ENCODE measurements at places on chromosomes 5 and 9.

- DNase-seq = no peak
These were observed 8.5 kb upstream of the LURAP1L start for GRCh38 chr9:12766357-12766756.

DNA sequence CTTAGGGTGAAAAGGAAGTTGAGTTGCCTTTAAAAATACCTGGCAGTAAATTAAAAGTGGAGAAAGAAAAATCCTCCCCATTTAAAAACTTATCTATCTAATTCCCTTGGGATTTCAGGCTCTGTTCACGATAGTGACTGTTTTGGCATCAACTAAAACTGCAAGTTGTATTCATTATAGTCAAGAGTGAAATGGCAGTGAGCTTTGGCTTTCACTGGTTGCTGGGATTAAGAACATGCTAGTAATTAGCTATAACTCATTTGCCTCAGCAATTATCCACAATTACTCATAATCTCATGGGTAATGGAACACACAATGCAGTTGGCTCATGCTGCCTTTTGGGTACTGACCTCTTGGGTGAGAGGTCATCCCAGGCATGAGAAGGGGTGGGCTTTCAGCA, 250.1 kb downstream of the GAS1 start:
- no peak for DNase-seq

DNA sequence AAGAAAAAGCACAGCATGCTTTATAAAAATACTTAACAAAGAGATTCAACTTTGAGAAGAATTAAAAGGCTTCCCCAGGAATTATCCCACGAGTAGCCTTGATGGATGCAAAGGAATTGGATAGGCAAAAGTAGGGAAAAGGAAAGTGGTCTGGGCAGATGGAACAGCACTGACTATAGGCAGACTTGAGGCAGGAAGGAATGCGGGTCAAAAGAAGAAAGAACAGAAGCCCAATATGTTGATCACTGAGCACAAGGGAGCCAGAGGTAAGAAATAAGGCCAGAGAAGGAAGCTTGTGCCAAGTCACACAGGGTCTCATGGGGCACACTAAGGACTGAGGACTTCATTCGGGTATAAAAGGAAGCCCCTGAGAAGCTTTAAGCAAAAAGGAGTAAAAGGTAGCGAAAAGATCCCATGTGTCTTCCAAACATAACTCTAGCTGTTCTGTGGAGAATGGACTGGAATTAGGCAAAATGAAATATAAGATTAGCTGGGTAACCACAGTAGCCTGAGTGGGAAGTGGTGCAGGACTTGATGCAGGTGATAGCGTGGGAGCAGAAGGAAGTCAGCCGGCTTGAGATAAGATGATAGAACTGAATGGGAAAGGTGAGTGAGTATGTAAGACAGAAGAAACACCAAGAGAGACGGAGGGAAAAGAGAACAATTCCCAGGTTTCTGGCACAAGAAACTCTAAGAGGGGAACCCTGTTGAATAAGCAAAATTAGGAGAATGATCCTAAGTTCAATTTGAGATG, 106.6 kb downstream of the DENND1A start:
- no peak for DNase-seq

GRCh38 chr9:99726758-99727157, 94.9 kb upstream of the NR4A3 start:
- DNase-seq = no peak

GRCh38 chr5:123358751-123359150, 64.5 kb downstream of the CEP120 start:
- no peak for DNase-seq

GRCh38 chr5:200985-201384, 9.7 kb downstream of the LRRC14B start:
- no peak for DNase-seq

DNA sequence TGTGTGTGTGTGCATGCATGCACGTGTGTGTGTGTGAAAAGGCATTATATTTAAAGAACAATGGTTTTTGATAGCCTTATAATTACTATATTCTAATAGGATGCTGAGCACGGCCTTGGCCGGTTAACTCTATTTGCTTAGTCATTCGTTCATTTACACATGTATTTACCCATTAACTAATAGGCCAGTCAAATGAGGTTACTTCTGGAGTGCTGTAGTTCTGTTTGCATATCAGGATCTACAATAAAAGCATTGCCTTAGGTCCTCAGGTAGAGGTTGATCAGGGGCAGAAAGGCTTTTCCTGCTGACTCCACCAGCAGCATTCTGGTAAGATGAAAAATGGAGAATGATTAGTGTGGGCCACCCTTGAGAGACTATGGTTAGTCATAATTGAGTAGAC, 219.0 kb downstream of the COMMD10 start:
- DNase-seq = no peak

DNA sequence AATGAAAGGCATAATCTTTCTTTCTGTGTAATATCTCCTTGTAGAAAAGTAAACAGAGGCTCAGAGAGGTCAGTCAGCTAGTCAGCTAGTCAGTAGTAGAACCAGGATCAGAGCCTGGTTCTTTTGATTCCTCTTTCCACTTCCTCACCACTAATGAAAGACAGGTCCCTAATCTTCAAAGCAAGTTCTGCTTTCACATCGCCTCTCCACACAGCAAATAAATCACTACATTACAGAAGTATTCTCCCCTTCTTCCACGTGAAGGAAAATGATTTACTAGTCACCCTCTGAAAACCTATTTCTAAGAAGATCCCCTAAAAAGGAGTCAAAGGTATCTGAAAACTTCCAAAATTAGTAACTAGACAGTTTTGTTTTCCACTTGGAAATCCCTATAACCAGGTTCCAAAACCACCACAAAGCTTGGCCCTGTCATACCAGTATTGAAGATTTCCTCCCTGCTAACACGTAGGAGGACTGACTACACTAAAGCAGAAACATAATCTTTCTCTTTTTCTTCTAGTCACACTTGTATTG, 140.5 kb upstream of the TARS1 start:
- no peak for DNase-seq

DNA sequence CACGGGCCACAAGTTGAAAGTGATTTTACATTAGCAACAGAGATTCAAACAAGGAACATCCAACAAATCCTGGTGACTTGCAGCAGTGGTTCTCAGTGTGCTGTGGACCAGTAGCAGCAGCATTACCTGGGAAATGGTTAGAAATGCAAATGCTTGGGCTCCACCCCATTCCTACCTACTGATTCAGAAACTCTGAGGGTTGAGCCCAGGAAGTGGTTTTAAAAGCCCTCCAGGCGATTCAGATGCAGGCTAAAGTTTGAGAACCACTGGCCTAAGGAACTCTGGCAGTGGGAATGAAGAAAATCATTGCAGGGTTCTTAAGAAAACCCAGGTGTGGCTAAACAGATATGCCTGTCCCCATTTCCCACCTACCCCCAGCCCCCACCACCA, 398.8 kb downstream of the ENC1 start:
- no peak for DNase-seq

- DNase-seq = no peak
These were observed 1255.2 kb downstream of the EFNA5 start for GRCh38 chr5:106415541-106415940.

DNA sequence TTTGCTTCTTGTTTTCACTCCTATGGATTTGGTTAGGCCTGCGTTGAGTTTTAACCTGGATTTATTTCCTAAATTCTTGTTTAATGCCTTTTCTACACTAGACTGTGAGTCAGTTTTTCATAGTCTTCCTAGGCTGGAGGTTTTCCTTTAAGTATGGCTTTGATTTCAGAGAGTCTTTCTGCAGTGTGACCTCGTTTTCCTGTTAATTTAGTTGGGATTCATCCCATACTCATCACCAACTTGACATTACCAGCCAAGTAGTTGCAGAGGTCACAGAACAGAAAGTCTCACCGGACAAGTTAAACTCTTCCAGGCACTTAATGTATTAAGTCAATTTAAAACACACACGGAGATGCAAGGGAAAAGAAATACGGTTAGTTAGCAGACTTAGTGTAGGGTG, 29.7 kb upstream of the AUH start:
- DNase-seq = no peak

DNA sequence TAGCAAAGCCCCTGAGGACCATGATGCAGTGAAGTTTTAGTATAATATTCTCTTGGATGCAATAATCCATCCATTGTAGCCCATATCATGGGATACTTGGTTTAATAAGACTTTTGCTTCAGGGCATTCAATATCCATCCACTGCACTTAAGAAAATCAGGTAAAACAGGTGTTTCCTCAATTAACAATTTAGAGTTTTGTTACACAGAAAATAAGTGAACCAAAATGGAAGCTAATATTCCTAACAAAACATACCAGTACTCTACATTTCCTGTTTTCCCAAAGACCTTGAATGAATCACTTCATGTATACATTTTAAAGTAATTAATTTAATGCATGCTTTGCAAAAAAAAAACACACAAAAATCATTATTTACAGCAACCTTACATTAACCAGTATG, 305.6 kb downstream of the NR2F1-AS1 start:
- DNase-seq = no peak

DNA sequence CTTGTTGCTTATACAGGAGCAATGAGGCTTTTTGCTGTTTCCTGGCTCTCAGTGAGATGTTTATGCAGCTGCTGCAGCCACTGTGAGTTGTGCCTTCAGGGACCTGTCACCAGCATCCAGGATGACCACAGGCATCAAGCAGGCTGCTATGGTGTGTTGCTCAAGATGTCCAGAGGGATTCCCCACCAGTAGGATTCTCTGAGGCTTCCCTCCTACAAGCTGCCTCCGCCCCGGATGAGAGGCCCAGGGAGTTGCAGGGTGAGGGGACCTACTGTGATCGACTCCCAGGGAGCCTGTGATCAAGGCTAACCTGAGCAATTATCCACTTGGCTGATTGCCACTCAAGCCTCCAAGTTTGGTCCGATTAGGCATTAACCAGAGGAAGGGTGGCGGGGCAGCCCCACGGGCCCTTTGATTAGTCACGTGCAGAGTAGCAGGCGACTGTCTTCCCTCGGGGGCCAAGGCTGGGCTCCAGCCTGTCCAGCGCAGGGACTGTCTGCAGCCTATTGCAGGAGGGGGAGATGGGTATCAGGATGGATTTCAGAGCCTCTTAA, 1.8 kb upstream of the FAT2 start:
- DNase-seq = no peak

DNA sequence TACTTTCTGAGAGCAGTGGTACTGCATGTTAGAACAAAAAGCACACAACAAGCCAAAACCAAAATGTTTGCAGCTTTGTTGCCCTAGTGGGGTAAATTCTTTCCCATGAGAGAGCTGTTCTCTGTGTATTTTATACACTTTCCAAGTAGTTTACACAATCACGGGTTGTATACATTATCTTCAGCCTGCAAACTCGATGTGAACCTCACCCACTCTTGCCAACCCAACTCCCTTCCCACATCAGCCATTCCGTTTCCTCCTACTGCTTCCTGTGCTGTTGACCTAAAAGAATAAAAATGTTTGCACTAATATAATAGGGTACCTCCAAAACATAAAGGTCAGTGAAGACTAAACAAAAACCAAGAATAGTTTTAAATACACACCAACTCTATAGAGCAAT, 47.0 kb downstream of the IQGAP2 start:
- DNase-seq = no peak

DNA sequence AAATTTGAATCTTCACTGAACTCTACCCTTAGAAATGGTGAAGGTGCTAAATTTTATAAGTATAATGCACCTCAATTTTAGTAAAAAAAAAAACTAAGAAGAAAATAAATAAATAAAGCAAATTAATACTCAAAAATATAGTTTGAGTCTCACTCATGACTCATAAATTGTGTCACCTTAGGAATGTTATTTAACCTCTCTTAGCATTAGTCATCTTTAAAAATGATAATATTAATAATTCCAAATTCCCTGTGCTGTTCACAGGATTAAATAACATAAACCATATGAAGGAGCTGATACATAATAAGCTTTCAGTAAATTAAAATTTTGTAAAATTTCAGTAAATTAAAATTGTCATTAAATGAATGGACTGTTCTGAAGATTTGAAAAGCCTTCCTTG, 339.8 kb upstream of the RGMB start:
- no peak for DNase-seq

- DNase-seq = no peak
These were observed 50.3 kb downstream of the MYO10 start for GRCh38 chr5:16885635-16886365.

GRCh38 chr5:168292786-168293696, 1.6 kb downstream of the WWC1 start:
- DNase-seq = no peak

DNA sequence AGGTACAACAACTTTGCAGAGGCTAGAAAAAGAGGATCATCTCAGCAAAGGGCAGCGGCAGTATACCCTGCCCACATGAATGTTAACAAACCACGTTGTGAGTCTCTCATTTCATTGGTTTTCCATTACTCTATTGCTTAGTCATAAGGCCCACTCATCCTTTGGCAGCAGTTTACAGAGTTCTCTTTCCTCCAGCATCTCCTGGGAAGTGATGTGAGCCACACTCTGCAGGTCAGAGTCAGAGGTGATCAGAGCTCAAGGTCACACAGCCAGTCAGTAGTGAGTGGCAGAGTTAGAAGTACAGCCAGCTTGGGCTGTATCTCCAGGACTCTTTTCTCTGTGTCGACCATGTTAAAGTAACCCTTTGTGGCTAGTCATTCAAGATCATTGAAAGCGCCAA, 599.6 kb upstream of the GRAMD2B start:
- DNase-seq = no peak

GRCh38 chr9:20083390-20083789, 294.6 kb upstream of the SLC24A2 start:
- DNase-seq = no peak

GRCh38 chr5:113269023-113269997, 165.5 kb downstream of the TSSK1B start:
- no peak for DNase-seq

- DNase-seq = no peak
These were observed 193.0 kb downstream of the AOPEP start for GRCh38 chr9:94919376-94920098.

GRCh38 chr9:93860694-93861658, 94.2 kb downstream of the BARX1 start:
- no peak for DNase-seq

GRCh38 chr9:99588299-99588698, 233.4 kb upstream of the NR4A3 start:
- no peak for DNase-seq

- no peak for DNase-seq
These were observed 94.2 kb downstream of the PPIC start for GRCh38 chr5:122942164-122942914.

- DNase-seq = no peak
These were observed 96.5 kb upstream of the CAST start for GRCh38 chr5:96565582-96566265.

All from activated CD8-positive, alpha-beta memory T cell treated with anti-CD3 and anti-CD28 coated beads for 4 hours (primary cell).